ENCODE measurements at places on chromosomes 7 and 10.

DNA sequence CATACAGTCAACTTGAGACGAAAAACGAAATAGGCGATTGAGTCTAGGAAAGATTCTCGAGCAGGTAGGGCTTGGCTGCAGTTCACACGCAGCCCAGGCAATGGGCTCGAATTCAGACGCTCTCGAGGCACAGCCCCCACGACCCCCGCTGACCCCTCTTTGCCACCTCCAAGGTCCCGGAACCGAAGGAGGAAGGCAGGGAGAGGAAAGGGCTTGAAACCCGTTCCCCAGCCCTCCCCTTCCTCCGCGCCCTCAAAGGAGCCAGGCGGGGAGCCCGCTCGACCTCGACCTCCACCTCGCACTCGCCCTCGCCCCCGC is 441 bp downstream of the CCDC186 start:
- no peak for DNase-seq

- no peak for DNase-seq
Observed at GRCh38 chr7:46363688-46364087, 442.6 kb upstream of the IGFBP3 start.

DNA sequence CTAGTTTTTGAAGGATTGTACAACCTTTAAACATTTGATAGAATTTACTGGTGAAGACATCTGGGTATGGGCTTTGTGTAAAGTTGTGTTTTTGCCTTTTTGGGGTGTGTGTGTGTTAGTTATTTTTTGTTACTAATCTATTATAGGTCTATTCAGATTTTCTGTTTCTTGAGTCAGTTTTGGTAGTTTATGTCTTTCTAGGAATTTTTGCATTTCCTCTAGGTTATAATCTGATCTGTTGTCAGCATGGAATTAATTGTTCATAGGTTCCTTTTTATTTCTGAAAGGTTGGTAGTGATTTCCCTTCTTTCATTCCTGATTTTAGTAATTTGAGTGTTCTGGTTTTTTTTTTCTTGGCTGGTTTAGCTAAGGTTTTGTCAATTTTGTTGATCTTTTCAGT is 17.7 kb downstream of the SEPTIN7 start:
- DNase-seq: no peak

- no peak for DNase-seq
Observed at GRCh38 chr7:96059075-96059474, 262.8 kb downstream of the SLC25A13 start.

DNA sequence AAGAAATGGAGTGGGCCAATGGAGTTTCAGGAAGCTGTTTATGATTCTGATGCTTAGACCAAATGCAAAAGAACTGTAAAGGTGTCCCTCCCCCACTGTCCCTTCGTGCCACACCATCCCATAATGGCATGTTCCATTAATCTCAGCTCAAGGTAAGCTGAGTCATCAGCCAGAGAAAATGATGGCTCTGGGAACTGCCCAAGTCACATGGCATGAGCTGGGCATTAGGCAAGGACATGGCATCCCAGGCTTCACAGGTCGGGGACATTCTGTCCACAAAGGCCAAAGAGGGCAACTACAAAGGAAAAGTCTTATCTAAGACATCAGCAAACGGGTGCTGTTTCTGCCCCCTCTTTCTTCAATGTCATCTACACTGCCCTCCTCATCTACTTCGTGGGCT is 44.9 kb downstream of the DLG5 start:
- DNase-seq: no peak

- peak; percentile 65 for DNase-seq
Observed at GRCh38 chr7:29039821-29040578, 81.9 kb upstream of the TRIL start.

- peak; percentile 62 for DNase-seq
Observed at GRCh38 chr10:3781468-3782145, 3.4 kb downstream of the KLF6 start.
